ENCODE measurements at places on chromosomes 1 and 21. TPM values are rescaled to one million over a fixed set of nuclear protein-coding genes. Genes with fewer than 3 reads are reported as not detected.

GRCh38 chr1:157517016-157517415, 35.3 kb downstream of the FCRL5 start:
- H3K27ac ChIP-seq = no peak overlapping the region
- no peaks in the 10 kb centered on the region for H3K27me3 ChIP-seq
- no peaks in the 10 kb centered on the region for H3K4me1 ChIP-seq

DNA sequence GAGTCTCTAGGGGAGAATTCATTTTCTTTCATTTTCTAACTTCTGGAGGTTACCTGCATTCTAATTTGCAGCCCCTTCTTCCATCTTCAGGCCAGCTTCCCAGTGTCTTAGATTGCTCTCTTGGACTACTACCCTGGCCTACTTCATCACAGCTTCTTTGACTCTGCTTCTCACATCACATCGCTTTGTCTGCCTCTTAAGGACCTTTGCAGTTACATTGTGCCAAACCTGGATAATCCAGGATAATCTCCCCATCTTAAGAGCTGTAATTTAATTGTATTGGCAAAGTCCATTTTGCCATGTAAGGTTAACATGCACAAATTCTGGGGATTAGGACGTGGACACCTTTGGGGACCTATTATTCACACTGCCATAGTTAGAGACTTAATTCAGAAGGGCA, 18.4 kb downstream of the RNF2 start:
- H3K4me3 ChIP-seq = no peak overlapping the region
- no peaks in the 10 kb centered on the region for H3K27me3 ChIP-seq
- peaks cover 2% of the 10 kb centered on the region for H3K36me3 ChIP-seq

The CLCA1 gene
- total RNA-seq = 0.10 TPM

GRCh38 chr1:96510911-96511310, 210.7 kb upstream of the PTBP2 start:
- no peak overlapping the region for H3K4me3 ChIP-seq
- no peaks in the 10 kb centered on the region for H3K4me1 ChIP-seq
- H3K27ac ChIP-seq = no peak overlapping the region
- DNase-seq = no peak

GRCh38 chr1:183889095-183889494, 84.2 kb downstream of the RGL1 start:
- peaks cover 2% of the 10 kb centered on the region for H3K4me1 ChIP-seq
- H3K27me3 ChIP-seq = no peaks in the 10 kb centered on the region
- H3K27ac ChIP-seq = no peak overlapping the region
- DNase-seq = no peak
- H3K4me3 ChIP-seq = no peak overlapping the region
- H3K36me3 ChIP-seq = no peaks in the 10 kb centered on the region

The HSD3B2 gene
- 0.55 TPM for total RNA-seq

- peak; percentile 51 for DNase-seq
- no peaks in the 10 kb centered on the region for H3K4me1 ChIP-seq
- H3K27me3 ChIP-seq = no peaks in the 10 kb centered on the region
Observed at GRCh38 chr1:169102567-169102966, 3.9 kb upstream of the ATP1B1 start.

DNA sequence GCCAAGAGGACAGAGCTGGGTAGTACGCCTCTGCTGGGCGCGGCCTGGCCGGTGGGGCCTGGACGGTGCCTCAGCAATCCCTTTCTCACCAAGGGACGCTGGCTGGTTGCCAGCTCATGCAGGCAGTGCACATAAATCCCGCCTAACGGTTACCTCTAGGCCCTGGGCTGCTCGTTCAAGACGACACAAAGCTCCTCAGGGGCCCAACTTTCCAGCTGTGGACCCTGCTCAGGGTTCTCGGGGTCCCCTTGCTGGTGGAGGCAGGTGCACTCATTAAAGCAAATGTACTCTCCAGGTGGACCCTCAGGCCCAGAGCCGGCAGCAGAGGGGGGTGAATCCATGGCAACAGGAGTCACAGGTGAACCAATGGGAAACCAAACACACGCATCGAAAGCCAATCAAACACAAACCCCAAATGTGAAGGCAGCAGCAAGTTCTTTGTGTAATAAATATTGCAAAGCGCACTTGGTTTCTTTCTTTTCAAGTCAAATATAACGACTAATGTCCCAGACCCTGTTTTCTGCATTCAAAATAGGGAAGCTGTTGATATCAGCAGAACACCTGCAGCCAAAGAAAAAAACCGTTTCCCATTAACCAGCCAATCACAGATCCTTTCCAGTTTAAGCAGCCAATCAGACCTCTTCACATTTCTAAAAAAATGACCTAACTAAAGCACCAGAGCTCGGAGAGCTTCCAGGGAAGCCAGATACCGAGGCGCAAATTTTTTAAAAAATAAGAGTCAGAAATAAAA, 26.1 kb upstream of the CLSTN1 start:
- no peaks in the 10 kb centered on the region for H3K27me3 ChIP-seq
- no peak overlapping the region for H3K4me3 ChIP-seq
- no peak overlapping the region for H3K27ac ChIP-seq
- DNase-seq = no peak

The PM20D1 gene
- 1.1 TPM for total RNA-seq

DNA sequence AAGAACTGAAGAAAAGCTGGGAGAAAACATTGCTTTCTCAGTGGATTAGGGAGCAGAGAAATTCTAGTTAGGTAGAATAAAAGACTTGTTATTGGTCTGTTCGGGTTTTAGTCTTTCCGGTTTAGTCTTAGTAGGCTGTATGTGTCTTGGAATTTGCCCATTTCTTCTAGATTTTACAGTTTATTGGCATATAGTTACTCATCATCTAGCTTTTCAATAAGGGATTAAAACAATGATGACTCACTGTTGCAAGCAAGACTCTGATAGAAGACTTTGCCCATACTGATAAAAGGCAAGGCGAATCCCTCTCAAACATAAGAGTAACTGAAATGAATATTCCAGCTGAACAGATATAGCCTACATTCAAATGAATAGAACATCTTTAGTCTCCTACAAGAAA, 62.3 kb downstream of the GPR137B start:
- H3K27me3 ChIP-seq = no peaks in the 10 kb centered on the region
- no peak overlapping the region for H3K4me3 ChIP-seq
- DNase-seq = no peak

- no peak overlapping the region for H3K4me3 ChIP-seq
- H3K36me3 ChIP-seq = no peaks in the 10 kb centered on the region
- DNase-seq = no peak
- no peaks in the 10 kb centered on the region for H3K27me3 ChIP-seq
Observed at GRCh38 chr1:214314178-214314843, 33.4 kb downstream of the SMYD2 start.

- no peak for DNase-seq
- H3K4me1 ChIP-seq = no peaks in the 10 kb centered on the region
- no peaks in the 10 kb centered on the region for H3K36me3 ChIP-seq
- H3K4me3 ChIP-seq = no peak overlapping the region
Observed at GRCh38 chr1:75795703-75796193, 934 bp upstream of the MSH4 start.

GRCh38 chr1:55425310-55425930, 210.3 kb upstream of the USP24 start:
- peaks cover 7% of the 10 kb centered on the region for H3K4me1 ChIP-seq
- DNase-seq = no peak
- no peaks in the 10 kb centered on the region for H3K36me3 ChIP-seq
- no peak overlapping the region for H3K4me3 ChIP-seq
- no peaks in the 10 kb centered on the region for H3K27me3 ChIP-seq

DNA sequence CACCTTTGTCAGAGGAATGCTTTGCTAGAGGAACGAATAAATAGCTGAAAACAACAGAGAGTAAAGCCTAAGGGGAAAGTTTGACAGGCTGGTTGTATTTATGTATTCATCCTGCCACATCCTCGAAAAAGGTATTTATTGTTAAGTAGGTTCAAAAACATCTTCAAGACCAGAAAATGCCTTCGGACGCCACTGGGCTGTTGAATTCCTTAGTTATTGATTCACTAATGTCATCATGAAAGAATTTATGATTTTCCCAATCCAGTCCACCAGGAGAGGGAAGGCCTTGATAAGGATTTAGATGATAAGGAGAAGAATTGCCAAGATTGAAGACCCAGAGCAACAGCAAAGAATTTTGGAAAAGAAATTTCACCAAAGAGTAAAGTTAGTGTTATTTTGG, 35.2 kb upstream of the MAB21L3 start:
- no peak overlapping the region for H3K27ac ChIP-seq
- H3K27me3 ChIP-seq = no peaks in the 10 kb centered on the region
- no peak overlapping the region for H3K4me3 ChIP-seq
- H3K4me1 ChIP-seq = no peaks in the 10 kb centered on the region

DNA sequence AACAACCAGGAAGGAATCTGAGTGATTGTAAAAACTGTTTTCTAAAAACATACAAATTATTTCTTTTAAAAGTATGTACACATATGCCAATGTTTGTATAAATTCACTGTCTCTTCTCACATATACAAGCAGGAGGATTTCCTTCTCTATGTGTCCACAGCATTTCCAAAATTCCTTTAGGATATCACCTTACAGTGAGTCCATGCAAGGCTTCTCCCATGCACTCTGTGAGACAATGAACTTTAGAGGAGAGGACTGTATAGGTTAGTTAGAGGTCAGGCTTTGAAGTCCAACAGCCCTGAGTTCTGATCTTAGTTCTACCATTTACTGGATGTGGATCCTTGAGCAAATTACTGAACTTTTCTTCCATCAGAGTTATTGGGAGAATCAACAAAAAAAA, 34.1 kb upstream of the USH2A start:
- no peaks in the 10 kb centered on the region for H3K4me1 ChIP-seq
- no peaks in the 10 kb centered on the region for H3K36me3 ChIP-seq
- no peak for DNase-seq

- H3K4me3 ChIP-seq = no peak overlapping the region
- H3K36me3 ChIP-seq = no peaks in the 10 kb centered on the region
- DNase-seq = peak; percentile 66
- H3K27me3 ChIP-seq = peaks cover 1% of the 10 kb centered on the region
- no peaks in the 10 kb centered on the region for H3K4me1 ChIP-seq
- H3K27ac ChIP-seq = no peak overlapping the region
Observed at GRCh38 chr21:45550522-45551210, 8.4 kb upstream of the SLC19A1 start.

GRCh38 chr1:219265026-219265515, 91.4 kb downstream of the LYPLAL1 start:
- no peak for DNase-seq
- H3K4me1 ChIP-seq = no peaks in the 10 kb centered on the region
- H3K27me3 ChIP-seq = no peaks in the 10 kb centered on the region
- H3K36me3 ChIP-seq = no peaks in the 10 kb centered on the region
- H3K27ac ChIP-seq = no peak overlapping the region

The RGSL1 gene
- total RNA-seq = not detected

DNA sequence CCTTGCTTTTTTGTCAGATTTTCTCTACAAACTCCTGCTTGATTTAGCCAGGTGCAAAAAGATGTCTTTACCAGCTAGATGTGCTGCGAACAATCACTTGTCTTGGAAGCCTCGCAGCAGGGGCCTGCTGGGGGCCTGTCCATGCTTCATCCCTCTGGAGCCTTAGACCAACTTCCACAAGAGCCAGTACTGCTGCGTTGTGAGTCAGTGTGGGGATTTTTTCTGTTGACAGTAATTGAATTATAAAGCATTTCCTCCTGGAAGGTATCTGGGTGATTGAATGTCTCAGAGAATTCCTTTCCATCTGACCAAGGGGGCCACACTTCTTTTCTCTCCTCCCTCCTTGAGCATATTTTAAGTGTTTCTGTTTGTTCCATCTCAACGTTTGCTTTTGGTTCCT, 40.4 kb upstream of the LDLRAP1 start:
- H3K4me1 ChIP-seq = peaks cover 6% of the 10 kb centered on the region
- no peak for DNase-seq
- peak overlapping the region; percentile 38 for H3K27ac ChIP-seq
- H3K36me3 ChIP-seq = no peaks in the 10 kb centered on the region
- H3K4me3 ChIP-seq = no peak overlapping the region
- H3K27me3 ChIP-seq = no peaks in the 10 kb centered on the region

DNA sequence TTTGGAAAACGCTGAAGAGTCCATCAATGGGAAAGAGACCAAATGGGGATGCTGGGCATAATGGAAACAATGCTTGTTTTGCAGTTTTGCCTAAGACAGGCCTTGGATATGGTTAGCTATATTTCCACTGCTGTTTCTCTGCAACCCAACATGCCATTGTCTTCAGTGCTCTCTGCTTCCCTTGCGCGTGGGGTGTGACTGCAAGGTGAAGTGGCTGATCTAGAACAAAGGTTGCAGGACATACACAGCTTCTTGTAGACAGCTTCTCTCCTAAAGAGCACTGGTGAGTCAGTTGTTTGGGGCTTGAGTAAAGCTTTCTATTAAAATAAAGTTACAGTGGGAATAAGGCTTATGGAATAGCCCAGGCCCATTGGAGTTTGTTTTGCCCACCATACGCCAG, 33.0 kb downstream of the RUNX1 start:
- H3K4me1 ChIP-seq = no peaks in the 10 kb centered on the region
- H3K27ac ChIP-seq = no peak overlapping the region
- H3K36me3 ChIP-seq = no peaks in the 10 kb centered on the region

The EPHB2 gene
- total RNA-seq = 16.6 TPM

The KRTAP10-11 gene
- not detected for total RNA-seq

The AK2 gene
- 87.4 TPM for total RNA-seq

- no peak overlapping the region for H3K27ac ChIP-seq
- DNase-seq = no peak
- no peak overlapping the region for H3K4me3 ChIP-seq
- no peaks in the 10 kb centered on the region for H3K36me3 ChIP-seq
- H3K4me1 ChIP-seq = no peaks in the 10 kb centered on the region
- H3K27me3 ChIP-seq = no peaks in the 10 kb centered on the region
Observed at GRCh38 chr1:182235604-182235951, 156.0 kb downstream of the GLUL start.

DNA sequence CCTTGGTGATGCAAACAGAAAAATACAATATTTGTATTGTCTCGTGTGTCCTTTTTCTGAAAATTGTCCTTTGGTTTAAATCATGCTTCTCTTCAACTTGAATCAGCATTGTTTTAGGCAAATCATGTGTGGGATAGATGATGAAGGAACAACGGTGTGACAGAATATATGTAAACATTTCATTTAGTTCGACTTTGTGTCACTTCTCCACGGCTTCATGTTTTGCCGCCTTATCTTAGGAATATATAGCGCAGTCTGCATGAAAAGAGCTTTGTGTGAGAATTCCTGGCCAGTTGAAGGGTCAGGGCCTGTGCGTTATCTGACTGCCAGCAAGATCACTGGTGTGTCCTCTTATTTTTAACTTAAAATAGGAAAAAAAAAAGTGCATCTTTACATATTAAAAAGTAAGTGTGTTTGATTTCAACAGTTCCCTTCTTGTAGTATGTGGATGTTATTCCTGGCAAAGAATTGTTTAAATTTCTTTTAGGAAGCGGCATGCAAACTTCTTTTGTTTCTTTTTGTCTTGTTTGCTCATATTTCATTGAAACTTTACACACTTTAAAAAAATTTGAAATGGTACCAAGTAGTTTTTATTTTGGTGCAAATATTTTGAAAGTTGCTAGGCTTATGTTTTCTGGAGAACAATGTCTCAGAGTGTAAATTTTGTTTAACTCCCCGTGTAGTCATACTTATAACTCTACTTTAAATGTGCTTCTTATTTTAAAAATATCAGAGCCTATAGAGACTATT, 465.2 kb downstream of the USP25 start:
- peak overlapping the region; percentile 77 for H3K4me3 ChIP-seq
- H3K27me3 ChIP-seq = no peaks in the 10 kb centered on the region
- no peak overlapping the region for H3K27ac ChIP-seq
- no peaks in the 10 kb centered on the region for H3K4me1 ChIP-seq
- no peaks in the 10 kb centered on the region for H3K36me3 ChIP-seq

The KNCN gene
- not detected for total RNA-seq

- H3K4me1 ChIP-seq = no peaks in the 10 kb centered on the region
- no peak for DNase-seq
- H3K27me3 ChIP-seq = no peaks in the 10 kb centered on the region
- H3K4me3 ChIP-seq = no peak overlapping the region
- H3K36me3 ChIP-seq = no peaks in the 10 kb centered on the region
Observed at GRCh38 chr1:166479052-166479631, 312.3 kb upstream of the FAM78B start.

- no peak overlapping the region for H3K27ac ChIP-seq
- no peaks in the 10 kb centered on the region for H3K4me1 ChIP-seq
- DNase-seq = no peak
- no peaks in the 10 kb centered on the region for H3K27me3 ChIP-seq
- H3K36me3 ChIP-seq = no peaks in the 10 kb centered on the region
Observed at GRCh38 chr1:20440785-20441200, 45.2 kb downstream of the CAMK2N1 start.

Data from aorta (tissue), 5 donors.